ENCODE measurements at places on chromosomes 3 and 15. TPM values are rescaled to one million over a fixed set of nuclear protein-coding genes. Genes with fewer than 3 reads are reported as not detected.

DNA sequence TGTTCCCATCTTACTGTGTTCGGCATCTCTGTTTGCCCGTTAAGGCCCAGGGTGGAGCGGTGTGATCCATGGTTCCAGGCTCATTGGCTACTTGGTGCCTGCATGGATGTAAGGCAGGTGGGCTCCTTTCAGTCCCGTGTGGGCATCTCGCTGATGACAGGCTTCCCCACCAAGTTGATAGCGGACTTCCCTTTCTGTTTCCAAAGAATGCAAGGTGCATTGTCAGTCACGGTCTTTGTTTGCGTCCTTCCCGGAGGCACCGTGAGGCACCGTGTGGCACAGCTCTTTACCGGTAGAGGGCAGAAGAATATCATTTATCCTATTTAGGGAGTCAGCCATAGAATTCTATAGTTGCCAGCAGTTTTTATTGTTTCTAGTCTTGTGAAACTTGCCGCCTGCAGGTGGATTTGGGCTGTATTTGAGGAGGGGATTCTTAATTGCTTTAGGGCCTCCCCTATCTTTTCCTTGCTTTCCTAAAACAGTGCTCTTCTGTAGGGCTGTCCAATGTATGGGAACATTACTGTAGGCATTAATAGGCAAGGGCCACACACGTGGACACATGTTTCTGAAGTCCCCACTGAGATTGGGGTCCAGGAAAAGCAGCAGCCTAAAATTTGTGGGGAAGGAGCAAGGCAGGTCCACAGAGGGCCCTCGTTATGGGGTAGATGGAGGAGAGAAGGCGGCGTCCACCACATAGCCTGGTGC lies 244.1 kb downstream of the SLCO3A1 start:
- no peak for DNase-seq

GRCh38 chr3:45656575-45657363 lies 32.4 kb upstream of the SACM1L start:
- DNase-seq = peak; percentile 93

The RAD54L2 gene
- total RNA-seq = 8.4 TPM

The HESX1 gene
- not detected for total RNA-seq

The ZPLD1 gene
- total RNA-seq = not detected

- no peak for DNase-seq
Observed at GRCh38 chr15:84658788-84659411, 901 bp upstream of the NMB start.

GRCh38 chr3:7382293-7383010 lies 521.5 kb downstream of the GRM7 start:
- no peak for DNase-seq

GRCh38 chr3:55682461-55682860 lies 195.4 kb upstream of the WNT5A start:
- DNase-seq = no peak

- no peak for DNase-seq
Observed at GRCh38 chr15:73996939-73997338, 2.4 kb downstream of the PML start.

DNA sequence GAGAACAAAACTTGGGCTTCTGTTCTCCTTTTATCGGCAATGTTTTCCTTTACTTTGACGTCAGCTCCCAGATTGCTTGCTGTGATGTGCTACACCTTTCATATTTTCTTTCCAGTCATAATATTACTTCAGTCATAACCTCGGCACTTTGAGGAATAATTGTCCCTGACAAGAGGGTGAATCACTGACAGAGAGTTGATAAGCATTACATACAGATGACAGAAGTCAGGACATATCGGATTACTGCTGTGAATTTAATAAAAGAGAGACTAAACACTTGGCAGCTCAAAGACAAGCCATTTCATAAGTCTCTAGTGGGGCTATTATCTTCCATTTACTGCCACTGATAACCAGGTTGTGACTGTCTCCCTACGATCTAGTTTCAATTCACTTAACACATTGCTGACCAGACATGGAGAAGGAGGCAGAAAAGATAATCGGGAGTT lies 362.1 kb upstream of the ARRDC4 start:
- no peak for DNase-seq

Measured in Right ventricle myocardium superior (tissue), 1 donor.